ENCODE measurements at places on chromosomes 5 and 9. TPM values are rescaled to one million over a fixed set of nuclear protein-coding genes. Genes with fewer than 3 reads are reported as not detected.
A peak's percentile ranks its signal among the peaks of the same experiment; 100 is the strongest.

GRCh38 chr5:74655716-74656115 is 15.2 kb upstream of the ENC1 start:
- H3K4me3 ChIP-seq = no peak overlapping the region
- H3K4me1 ChIP-seq = no peaks in the 10 kb centered on the region

F2RL2 gene
- 0.30 TPM for total RNA-seq

FSTL4 gene
- total RNA-seq = 0.32 TPM

DNA sequence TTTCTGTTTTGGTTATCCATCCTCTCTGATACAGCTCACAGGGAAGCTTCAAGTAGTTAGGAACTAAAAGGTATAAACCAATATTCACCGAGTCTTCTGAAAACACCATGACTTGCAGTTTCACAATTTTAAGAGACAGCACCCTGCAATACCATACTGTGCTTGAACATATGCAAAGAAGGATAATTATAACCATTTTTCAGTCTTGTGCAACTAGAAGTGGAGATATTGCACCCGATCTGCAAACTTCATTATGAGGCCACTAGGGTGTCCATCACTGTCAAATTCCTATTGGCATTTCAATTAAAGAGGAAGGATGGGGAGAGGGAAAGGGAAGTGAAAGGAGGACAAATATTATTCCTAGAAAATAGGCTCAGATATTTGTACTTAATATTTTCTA is 32.4 kb upstream of the CEP120 start:
- H3K4me1 ChIP-seq = peaks cover 4% of the 10 kb centered on the region
- H3K4me3 ChIP-seq = no peak overlapping the region
- H3K27ac ChIP-seq = no peak overlapping the region
- DNase-seq = no peak

FAM193B gene
- total RNA-seq = 142 TPM

DNA sequence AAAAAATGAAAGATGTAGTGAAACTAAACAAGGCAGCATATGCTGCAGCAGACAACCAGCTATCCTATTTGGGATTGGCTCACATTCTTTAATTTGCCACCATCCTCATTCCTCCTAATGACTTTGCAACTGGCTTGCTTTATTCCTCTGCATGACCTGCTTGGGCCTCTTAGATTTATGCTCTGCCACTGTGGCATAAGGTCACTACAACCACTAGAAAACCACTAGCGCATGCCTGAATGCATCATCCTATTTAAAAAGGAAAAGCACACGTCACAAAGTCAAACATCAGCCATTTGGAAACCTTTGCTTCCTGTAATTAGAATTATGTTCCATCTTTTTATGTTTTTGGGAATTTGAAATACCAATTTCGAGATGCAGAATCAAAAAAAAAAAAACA is 40.8 kb upstream of the CCDC152 start:
- no peak for DNase-seq
- peaks cover 8% of the 10 kb centered on the region for H3K36me3 ChIP-seq

UBE2QL1 gene
- 0.15 TPM for total RNA-seq

DNA sequence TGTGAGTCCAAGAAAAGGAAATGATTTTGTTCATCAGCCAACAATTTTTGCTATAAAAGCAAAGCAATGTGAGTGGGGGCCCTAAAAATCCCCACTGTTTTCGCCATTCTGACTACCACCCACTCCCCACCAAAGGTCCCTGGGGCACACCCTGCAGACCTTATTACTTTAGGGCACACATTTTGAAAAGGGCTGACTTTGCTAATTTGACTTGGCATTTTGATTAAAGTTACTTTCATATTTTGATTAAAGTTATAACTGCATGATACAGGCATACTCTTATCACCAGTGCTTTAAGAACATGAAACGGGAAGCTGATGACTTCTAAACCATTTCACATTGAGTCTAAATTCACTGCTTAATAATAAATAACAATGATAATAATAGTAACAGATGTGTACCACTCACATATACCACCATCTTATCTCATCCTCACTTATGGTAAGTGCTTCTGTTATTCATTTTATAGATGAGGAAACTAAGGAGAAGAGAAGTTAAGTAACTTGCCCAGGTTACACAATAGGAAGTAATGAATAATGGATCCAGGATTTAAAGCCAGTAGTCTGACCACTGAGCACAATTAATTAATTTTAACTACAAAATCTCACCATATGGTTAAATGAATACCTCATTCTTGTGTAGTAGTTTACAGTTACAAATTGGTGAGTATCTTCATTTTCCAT is 25.4 kb upstream of the NR3C1 start:
- no peak overlapping the region for H3K4me3 ChIP-seq
- DNase-seq = no peak
- peak overlapping the region; percentile 9 for H3K27ac ChIP-seq
- H3K4me1 ChIP-seq = peaks cover 27% of the 10 kb centered on the region
- no peaks in the 10 kb centered on the region for H3K27me3 ChIP-seq
